Neural crest cell (in vitro differentiated cells): ENCODE measurements at places on chromosomes 3 and 15.

DNA sequence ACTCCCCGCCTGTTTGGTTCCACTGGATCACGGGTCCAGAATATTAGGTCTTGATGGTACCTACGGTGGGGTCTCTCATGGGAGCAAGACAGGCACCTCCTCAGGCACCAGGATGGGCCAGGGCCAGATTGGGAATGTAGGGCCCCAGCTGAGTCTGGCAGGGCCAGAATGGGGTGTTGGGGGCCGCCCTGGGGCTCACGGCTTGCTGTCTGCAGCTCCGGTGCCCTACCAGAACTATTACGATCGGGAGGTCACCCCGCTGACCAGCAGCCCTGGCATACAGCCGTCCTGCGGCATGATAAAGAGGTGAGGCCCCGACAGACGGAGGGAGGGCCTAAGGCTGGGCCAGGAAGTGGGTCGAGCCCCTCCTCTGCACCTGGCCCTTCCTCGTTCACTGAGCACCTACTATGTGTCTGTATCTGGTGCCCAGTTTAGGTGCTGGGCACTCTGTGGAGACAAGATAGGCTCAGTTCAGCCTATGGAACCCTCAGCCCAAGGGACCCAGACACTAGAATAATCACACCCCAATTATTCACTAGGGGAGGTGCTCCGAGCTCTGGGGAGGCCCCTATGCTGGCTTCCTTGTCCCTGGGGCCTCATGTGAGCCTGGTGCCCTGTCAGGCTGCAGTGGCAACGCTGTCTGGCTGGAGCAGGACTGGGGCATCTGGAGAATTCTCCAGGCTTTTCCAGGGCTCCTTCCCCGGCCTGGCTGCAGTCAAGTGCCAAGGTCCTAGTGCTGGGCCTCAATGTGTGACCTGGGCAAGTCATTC lies 37.9 kb downstream of the PSTPIP1 start:
- DNase-seq, result peak; percentile 2

DNA sequence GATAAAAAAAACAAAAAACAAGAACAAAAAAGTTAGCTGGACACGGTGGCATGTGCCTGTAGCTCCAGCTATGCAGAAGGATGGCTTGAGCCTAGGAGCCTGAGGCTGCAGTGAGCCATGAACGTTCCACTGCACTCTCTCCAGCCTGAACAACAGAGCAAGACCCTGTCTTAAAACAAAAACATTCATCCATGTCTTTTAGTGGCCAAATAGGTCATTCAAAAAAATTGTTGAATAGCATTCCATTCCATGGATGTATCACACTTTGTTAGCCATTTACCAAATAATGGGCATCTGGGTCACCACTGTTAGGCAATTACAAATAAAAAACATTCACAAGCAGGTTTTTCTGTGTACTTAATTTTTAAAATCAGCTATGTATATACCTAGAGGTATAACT lies 139.7 kb downstream of the STAG1 start:
- no peak for DNase-seq

GRCh38 chr3:12983319-12983718 lies 89.9 kb downstream of the IQSEC1 start:
- DNase-seq, result no peak

GRCh38 chr3:25397150-25397549 lies 30.9 kb upstream of the RARB start:
- no peak for DNase-seq

DNA sequence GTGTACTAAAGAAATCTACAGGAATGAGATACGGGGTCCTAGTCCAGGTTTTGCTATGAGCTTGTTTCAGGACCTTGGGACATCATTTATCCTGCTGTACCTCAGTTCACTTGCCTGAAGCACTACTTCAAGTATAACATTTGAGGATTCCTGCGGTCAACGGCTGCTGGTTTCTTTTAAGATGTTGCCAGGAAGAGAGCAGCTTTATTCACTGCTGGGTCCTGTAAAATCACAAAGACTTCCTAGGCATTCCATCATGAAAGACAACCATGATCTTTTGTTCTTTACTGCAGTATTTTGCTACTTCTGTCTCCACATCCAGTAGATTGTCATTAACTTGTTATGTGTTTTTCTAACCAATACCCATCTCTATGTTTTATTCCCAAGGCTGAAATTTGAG lies 61.0 kb upstream of the PYDC2 start:
- no peak for DNase-seq

GRCh38 chr3:149486726-149487125 lies 12.2 kb downstream of the TM4SF4 start:
- no peak for DNase-seq

- no peak for DNase-seq
Measured at GRCh38 chr3:59654480-59655417, 604.9 kb upstream of the CFAP20DC start.

- DNase-seq, result no peak
Measured at GRCh38 chr15:63028442-63029110, 14.0 kb upstream of the TPM1 start.

DNA sequence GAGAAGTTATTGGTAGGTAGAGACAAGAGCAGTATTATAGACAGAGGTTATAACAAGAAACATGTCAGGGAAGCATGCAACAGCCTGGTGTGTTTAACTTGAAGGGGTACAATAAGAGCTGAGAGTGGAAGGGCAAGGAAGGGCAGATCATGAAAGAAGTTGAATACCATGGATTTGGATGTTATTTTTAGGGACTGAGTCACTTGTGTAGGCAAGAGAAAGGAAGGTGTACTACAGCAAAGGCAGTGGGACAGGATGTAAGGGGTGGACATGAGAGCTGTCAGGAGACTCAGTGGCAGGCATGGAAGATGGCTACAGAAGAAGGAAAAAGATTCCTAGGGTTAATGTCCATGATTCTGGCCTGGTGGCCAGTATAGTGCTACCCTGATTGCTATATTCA lies 66.4 kb downstream of the TFG start:
- no peak for DNase-seq

- DNase-seq, result no peak
Measured at GRCh38 chr15:86773736-86774135, 694.1 kb downstream of the AGBL1 start.

DNA sequence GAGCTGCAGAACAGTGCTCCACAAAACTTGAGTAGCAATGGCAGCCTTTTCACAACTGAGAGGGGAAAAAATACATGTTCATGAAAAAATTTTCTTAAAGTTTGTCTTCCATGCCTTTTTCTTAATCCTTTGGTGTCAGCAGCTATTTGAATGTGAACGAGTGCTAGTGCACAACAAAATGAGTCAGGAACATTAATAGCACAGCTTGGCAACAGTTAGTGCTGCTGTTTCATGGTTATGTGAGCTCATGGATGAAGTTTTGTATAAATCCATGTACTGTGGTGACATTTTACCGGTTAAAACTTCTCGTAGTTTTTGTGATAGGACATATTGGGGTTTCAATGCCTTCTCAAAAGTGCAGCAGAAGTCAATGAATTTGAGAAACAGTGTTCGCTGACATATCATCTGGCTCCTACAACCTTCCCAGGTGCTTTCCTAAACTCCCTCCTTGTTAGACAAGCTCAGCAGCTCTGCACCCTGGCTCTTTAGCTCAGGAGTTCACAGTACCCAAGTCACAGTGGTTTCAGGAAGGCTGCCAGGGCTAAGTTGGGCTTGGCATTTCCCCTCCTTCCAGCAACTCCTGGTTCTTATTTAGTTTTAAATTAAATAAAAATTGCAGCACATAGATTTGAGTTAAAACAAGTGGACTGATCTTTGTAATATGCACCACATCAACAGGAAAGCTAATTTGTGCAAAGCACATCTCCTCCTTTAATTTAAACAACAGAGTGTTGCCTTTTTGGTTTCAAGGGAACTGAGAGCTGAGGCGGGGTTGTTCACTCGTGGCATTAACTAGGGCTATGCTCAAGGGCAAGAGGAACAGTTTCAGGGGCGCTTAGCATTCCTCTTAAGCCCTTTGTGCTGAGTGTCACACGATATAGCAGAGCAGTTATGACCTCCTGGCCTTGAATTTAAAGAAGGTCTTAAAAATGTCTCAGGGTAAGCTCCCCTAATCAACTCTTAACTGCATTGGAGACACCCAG lies 362.8 kb downstream of the CHST2 start:
- DNase-seq, result no peak

DNA sequence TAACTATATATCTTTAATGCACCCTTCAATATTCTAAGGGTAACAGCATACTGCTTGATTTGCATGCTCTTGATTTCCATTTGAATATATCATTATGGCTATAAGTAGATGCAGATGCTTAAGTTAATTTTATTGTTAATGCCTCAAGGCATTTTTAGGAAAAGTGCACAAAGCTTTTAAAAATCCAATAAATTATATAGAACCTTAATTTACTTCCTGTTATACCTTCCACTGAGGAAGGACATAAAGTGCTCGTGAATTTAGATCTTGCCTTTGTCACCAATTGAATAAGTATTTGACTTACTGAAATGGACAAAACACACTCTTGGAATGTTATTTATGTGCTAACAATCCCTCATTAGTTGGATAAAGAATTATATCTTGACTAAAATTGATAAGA lies 276.7 kb upstream of the CCDC54 start:
- no peak for DNase-seq

DNA sequence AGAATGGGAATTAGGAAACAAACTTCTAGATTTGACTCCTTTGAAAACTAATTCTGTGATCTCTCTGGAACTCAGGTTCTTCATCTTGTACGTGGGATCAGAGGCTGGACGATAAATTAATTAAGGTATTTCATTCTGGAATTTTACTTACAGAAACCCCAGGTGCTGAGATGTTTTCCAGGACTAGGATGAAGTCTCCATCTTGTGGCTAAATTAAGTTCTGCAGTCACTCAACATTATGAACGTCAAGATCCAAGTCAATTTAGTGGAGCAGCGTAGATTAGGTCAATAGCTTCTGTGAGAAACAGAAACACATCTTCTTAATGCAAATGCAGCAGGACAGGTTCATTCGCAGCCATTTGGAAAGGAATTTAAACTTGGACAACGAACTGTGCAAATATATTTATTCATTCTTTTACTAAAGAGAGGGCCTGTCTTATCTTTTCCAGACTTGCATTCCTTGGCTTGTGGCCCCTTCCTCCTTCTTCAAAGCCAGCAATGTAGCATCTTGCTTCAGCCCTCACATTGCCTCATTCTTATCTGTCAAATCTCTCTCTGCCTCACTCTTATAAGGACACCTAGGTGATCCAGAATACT lies 26.7 kb upstream of the TMC3 start:
- DNase-seq, result peak; percentile 9

GRCh38 chr3:41064526-41064925 lies 134.8 kb upstream of the CTNNB1 start:
- no peak for DNase-seq

GRCh38 chr3:177195242-177195991 lies 1.9 kb downstream of the TBL1XR1 start:
- no peak for DNase-seq

DNA sequence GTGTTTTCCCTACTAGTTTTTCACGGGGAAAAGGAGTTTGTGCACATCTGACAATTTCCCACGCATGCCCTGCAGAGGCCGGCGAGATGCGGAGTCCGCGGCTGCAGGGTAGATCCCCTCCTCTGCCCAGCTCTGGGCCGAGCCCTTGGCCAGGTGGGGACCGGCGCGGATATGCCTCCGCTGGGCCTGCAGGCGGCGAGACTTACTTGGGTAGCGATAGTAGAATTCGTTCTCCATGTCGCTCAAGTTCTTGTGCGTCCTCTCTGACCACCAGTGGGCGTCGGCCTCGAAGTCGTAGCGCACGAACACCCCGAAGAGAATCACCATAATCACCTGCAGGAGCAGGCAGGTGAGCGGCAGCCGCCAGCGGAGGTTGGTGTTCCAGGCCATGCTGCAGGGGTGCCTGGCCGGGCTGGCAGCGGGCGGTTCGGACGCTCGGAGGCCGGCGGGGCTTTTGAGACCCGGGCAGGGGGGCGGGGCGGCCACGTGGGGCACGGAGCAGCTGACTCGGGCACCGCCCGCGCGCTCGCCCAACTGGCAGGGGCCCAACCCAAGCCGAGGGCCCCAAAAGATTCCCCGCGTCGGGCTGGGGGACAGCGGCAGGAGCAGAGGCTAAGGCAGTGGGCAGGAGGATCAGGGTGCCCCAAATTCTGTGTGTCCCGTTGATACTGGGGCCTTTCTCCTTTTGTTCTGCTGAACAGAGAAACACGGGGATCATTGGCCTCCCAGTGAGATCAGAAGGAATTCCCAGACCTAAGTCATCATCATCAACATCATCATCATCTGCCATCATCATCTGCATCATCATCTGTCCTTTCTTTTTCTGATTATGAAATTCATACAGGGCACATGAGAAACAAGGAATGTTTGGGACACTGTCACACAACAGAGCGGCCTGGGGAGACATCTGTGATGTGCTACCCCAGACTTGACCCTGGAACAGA lies at the start of gene RHCG:
Gene RHCG, minus strand, starts transcription at position 429 of the 944 bp plus-strand sequence. Its CDS starts 39 bp downstream, at position 390.
- DNase-seq, result peak; percentile 42

- DNase-seq, result no peak
Measured at GRCh38 chr3:62622553-62623174, 249.3 kb upstream of the FEZF2 start.

DNA sequence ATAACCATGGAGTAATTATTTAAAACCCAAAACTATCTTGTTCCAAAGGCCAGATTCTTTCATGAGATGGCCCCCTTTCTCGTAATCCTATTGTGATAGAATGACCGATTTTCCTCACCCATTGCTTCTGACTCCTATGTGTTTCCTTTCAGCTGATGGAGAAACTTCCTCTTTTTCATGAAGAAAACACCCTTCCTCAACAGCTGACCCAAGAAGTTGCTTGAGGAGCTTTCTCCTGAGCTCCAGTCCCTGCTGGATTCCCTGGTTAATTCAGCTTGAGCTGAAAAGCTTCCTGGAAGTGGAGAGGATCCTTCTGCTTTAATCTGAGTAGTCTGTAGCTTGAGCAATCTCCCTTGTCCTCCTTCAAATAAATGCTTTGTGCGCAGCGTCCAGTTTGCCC lies 75.0 kb downstream of the BFSP2 start:
- DNase-seq, result no peak

- no peak for DNase-seq
Measured at GRCh38 chr3:59658274-59658673, 608.4 kb upstream of the CFAP20DC start.

GRCh38 chr15:92619145-92620101 lies 36.2 kb downstream of the FAM174B start:
- no peak for DNase-seq

DNA sequence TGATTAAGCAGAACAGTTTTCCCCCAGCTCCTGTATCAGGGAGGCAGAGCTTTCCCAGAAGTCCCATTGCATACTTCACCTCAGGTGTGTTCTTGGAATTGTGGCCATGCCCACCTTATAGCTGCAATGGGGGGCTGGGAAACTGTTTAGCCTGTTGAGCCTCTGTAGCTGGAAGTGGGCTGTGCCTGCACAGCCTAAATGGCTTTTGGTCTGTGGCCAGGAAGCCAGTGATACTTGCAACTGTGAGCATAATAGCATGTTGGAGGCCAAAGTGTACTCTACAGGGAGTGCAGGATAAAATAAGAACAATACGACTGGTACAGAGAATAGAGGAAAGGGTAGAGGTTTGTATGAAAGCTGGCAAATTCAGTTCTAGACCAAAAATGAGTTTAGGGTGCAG lies 248.5 kb downstream of the PTPRG start:
- no peak for DNase-seq

GRCh38 chr3:56303487-56303886 lies 164.8 kb downstream of the ERC2 start:
- peak; percentile 49 for DNase-seq
